ENCODE measurements at places on chromosomes 3 and 15.

DNA sequence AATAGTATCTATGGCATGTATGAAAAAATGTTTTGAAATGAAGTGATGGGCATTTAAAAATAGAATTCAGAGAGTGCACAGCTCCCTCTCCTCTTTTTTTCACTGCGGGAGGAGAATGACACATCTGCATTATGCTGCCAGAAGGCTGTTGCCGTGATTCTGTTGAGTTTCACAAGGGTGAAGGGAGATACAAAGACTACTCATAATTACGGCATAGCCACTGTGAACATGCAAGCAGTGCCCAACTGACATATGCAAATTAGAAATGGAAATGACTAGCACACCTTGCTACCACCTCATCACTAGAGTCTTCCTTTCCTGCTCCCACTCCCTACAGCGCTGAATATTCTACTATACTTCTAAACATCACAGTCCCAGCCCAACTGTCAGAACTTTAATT is 20.1 kb downstream of the IFT57 start:
- no peaks in the 10 kb centered on the region for H3K4me1 ChIP-seq
- no peak for DNase-seq
- H3K4me3 ChIP-seq: no peak overlapping the region
- H3K36me3 ChIP-seq: no peaks in the 10 kb centered on the region
- H3K27ac ChIP-seq: no peak overlapping the region
- H3K27me3 ChIP-seq: no peaks in the 10 kb centered on the region

GRCh38 chr3:46096336-46096735 is 69.1 kb upstream of the XCR1 start:
- H3K36me3 ChIP-seq: no peaks in the 10 kb centered on the region
- no peaks in the 10 kb centered on the region for H3K27me3 ChIP-seq
- no peak for DNase-seq
- H3K4me1 ChIP-seq: no peaks in the 10 kb centered on the region

GRCh38 chr3:189041482-189042090 is 130.2 kb upstream of the TPRG1 start:
- no peak overlapping the region for H3K4me3 ChIP-seq
- no peak overlapping the region for H3K27ac ChIP-seq
- no peaks in the 10 kb centered on the region for H3K36me3 ChIP-seq
- DNase-seq: peak; percentile 40
- no peaks in the 10 kb centered on the region for H3K27me3 ChIP-seq

DNA sequence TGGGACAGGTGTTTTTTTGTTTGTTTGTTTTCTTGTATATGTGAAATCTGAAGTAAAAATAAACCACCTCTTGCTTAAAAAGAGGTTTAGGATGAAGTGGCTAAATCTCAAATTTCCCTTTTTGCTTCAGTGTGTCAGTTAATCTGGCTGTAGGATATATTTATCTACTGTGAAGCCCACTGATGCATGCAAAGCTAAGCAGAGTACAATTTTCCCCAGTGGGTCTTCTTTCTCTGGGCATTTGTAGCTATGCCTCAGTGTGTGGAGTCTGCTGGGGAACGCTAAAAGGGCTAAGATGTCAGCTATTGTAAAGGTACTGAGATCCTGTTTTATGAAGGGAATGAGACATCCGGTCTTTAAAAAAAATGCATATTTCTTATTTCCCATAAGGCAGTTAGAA is 190.6 kb downstream of the TCF12 start:
- no peak for DNase-seq
- no peaks in the 10 kb centered on the region for H3K4me1 ChIP-seq
- H3K36me3 ChIP-seq: no peaks in the 10 kb centered on the region
- no peak overlapping the region for H3K27ac ChIP-seq
- no peak overlapping the region for H3K4me3 ChIP-seq
